Panc1 (cell line): ENCODE measurements at places on chromosomes 11 and 22. TPM values are rescaled to one million over a fixed set of nuclear protein-coding genes. Genes with fewer than 3 reads are reported as not detected.

MPEG1 gene
- 0.08 TPM for total RNA-seq

CCDC81 gene
- total RNA-seq, result 0.49 TPM

SLC36A4 gene
- total RNA-seq, result 30.3 TPM

FAM181B gene
- total RNA-seq, result 0.69 TPM

GRCh38 chr22:20175597-20175900 is 24.7 kb upstream of the CCDC188 start:
- no peaks in the 10 kb centered on the region for H3K36me3 ChIP-seq
- H3K27me3 ChIP-seq, result no peaks in the 10 kb centered on the region
- H3K4me1 ChIP-seq, result peaks cover 3% of the 10 kb centered on the region; the same call in 1 of the 2 replicates
- DNase-seq, result no peak

- H3K27ac ChIP-seq, result no peak overlapping the region
- no peak overlapping the region for H3K4me3 ChIP-seq
- no peaks in the 10 kb centered on the region for H3K4me1 ChIP-seq
- peak; percentile 36 for DNase-seq
- H3K27me3 ChIP-seq, result no peaks in the 10 kb centered on the region
Measured at GRCh38 chr22:31561238-31561887, 65.0 kb downstream of the SFI1 start.

DNA sequence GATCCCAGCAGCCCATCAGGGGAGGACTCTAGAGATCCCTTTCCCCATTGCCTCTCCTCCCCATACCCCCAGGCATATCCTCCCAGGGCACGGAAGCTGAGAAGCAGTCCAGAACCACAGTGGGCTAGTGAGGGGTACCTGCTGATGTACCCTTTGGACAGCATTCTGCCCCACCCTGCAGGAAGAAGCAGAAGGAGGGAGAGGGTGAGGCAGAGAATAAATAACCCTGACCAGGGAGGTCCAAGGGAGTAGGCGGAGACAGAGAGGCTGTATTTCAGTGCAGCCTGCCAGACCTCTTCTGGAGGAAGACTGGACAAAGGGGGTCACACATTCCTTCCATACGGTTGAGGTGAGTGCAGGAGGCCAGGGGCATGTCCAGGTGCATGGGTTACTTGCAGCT is at the start of gene OR51E1:
Gene OR51E1 (plus strand): TSS at position 301 of the 400 bp plus-strand sequence. CDS start 8,545 bp downstream, outside the sequence.
- no peak within 1 kb of the TSS for H3K27ac ChIP-seq
- no peaks in the 10 kb centered on the region for H3K36me3 ChIP-seq
- H3K4me1 ChIP-seq, result no peaks in the 10 kb centered on the region
- H3K27me3 ChIP-seq, result peaks cover 9% of the 10 kb centered on the region

DNA sequence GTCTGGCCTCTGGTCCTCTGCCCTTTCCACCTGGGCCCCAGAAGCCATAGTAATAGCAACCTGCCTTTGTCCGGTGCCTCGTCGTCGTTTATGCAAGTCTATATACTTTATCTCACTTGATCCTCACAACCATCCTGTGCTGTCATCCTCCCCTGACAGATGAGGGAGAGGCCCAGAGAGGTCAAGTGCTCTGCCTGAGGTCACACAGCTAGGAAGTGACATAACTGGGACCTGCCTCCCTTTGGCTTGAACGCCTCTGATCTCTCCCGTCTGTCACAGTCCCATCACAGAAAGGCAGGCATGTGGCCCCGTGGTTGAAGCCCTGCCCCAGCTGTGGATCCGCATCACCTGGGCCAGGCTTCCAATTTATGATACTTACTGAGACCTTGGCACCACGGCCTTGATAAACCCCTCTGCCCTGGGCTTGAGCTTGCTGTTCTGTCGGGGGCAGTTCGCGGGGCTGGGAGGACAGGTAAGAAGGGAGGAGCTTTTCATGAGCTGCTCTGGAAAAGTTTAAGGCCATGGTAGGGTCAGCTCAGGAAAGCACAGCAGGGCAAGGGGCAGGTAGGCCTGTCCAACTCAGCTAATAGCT is 247.0 kb downstream of the ST3GAL4 start:
- H3K4me1 ChIP-seq, result no peaks in the 10 kb centered on the region
- H3K4me3 ChIP-seq, result no peak overlapping the region
- no peak for DNase-seq
- H3K27ac ChIP-seq, result no peak overlapping the region
- H3K36me3 ChIP-seq, result no peaks in the 10 kb centered on the region

GRCh38 chr11:48107188-48107704 is 109.4 kb upstream of the OR4B1 start:
- H3K27ac ChIP-seq, result no peak overlapping the region
- no peak overlapping the region for H3K4me3 ChIP-seq
- H3K27me3 ChIP-seq, result no peaks in the 10 kb centered on the region
- peaks cover 22% of the 10 kb centered on the region for H3K4me1 ChIP-seq

DNA sequence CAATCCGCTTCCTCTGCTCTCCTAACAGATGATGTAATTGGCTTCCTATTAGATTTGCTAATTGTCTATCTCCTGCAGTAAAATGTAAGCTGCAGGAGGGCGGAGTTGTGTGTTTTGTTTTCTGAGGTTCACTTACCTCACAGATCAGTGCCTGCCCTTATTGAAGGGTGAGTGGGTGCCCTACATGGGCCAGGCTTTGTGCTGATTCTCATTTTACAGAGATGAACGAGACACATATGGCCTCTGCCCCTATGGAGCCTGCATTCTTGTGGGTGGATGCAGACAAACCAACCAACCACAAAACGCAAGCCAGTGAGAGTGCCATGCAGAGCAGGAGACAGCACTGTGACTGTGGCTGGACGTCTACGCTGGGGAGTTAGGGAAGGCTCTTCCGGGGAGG is 9.9 kb downstream of the TESMIN start:
- no peaks in the 10 kb centered on the region for H3K4me1 ChIP-seq
- H3K36me3 ChIP-seq, result peaks cover 13% of the 10 kb centered on the region
- no peak overlapping the region for H3K27ac ChIP-seq
- H3K27me3 ChIP-seq, result no peaks in the 10 kb centered on the region
- no peak for DNase-seq

DNA sequence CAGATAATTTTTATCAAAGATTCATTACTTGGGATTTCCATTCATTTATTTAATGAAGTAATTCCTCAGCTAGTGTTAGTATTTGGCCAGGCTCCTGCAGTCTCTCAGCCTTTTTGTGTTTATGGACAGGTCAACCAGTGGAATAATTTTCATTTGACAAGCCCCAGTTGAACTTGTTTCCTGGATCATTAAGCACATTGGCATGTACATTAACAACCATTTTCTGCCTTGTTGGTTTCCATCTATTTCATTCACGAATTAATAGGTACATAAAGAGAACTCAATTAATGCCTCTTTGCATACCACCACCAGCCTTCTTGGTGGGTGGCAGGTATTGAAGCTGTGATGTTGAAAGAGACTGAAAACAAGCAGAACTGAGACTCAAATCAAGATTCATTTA is 745.2 kb downstream of the KCNA4 start:
- no peak for DNase-seq
- no peak overlapping the region for H3K27ac ChIP-seq
- H3K36me3 ChIP-seq, result no peaks in the 10 kb centered on the region
- no peaks in the 10 kb centered on the region for H3K27me3 ChIP-seq
- H3K4me3 ChIP-seq, result no peak overlapping the region
